Germinal center (tissue), 1 donor: ENCODE measurements at places on chromosomes 5 and 9.
A peak's percentile ranks its signal among the peaks of the same experiment; 100 is the strongest.

DNA sequence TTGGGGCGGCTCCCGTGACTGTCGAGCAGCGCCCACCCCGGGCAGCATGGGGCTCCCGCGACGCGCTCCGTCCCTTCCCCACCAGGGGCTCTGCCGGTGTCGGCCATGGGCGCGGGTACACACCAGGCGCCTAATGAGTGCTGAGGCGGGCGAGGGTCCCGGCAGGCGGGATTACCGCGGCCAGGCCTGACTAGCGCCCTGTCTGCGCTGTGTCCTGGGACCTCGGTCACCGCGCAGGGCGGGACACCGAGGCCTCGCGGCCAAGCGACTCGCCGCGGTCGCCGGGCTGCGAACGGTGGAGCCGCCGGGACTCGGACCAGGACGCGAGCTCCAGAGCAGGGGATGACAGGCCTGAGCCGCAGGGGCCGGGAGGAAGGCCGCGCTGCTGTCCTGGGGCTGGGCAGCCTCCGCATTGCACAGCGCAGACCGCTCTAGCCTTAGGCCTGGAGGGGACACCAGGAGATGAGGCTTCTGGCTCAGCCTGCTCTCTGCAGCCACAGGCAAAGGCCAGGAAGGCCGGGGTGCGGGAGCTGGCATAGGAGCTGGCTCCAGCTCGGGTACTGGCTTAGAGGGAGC is 14.1 kb downstream of the LCN10 start:
- no peak for DNase-seq

DNA sequence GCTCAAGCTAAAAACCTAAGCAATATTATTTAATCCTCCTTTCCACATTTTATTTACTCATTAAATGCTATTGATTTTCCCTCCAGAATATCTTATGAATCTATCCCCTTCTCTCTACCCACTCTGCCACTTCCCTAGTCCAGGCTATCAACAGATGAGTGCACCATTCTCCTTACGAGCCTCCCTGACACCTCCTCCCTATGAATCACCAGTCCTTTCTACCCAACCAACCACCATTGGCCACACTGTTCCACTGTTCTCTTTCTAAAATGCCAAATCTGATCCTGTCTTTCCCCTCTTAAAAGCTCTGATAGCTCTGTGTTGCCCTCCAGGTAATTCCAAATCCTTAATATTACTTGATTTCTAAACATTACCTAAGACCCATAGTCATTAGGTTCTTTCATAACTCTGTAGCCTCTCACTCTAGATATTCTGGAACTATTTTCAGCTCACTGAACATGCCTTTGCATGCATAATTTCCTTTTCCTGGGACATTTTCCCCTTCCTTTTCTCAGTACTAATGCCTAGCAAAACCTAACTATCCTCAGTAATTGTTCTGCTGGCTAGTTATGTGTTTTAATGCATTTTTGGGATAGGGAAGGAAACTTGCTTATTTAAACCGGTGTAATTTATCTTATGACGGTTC is 126.3 kb downstream of the UNC13B start:
- DNase-seq = no peak

DNA sequence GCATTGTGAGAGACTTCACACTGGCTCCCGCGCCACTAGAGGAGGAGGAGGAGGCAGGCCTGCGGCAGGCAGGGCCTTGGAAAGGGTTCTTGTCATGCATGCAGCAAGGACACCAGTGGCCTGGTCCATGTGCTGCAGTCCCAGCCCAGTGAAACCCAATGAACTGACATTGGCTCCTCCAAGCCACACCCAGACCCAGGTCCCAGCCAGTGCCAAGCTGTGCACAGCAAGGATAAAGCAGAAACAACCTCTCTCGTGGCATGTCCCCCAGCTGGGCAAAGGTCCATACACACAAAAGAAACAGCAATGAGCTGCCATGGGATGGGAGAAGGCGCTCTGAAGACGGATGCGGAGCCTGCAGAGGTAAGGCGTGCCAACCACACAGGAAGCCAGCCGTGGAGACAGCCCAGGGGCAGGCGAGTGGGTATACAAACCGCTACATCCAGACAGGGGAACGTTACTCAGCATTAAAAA is 89.2 kb downstream of the SEMA4D start:
- peak; percentile 54 for DNase-seq

- no peak for DNase-seq
Measured at GRCh38 chr9:94787266-94787665, 60.8 kb downstream of the AOPEP start.

DNA sequence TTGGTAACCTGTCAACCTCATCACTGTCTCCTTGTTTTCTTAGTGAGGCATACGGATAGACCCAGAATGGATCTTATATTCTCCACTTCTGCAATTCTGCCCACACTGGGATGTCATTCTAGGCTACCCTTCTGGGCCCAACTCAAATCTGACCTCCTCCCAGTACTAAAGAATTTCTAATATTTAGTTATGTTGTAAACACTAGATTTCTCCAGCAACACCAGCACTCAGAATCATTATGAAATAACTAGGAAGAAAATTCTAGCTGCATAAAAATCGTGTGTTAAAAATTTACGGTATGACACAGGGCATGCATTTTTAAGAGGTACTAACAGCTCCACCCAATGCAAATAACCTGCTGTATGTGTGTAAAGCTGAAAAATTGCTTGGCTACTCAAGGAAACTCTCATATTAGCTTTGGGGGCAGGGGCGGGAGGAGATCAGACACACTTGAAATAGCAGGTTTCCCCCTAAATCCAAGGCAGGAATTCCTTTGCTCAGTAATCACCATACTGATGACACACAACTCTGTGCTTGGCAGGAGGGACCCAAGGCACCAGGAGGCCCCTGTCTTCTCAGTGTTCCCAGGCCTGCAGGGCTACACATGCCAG is 27.3 kb downstream of the MACROH2A1 start:
- no peak for DNase-seq

DNA sequence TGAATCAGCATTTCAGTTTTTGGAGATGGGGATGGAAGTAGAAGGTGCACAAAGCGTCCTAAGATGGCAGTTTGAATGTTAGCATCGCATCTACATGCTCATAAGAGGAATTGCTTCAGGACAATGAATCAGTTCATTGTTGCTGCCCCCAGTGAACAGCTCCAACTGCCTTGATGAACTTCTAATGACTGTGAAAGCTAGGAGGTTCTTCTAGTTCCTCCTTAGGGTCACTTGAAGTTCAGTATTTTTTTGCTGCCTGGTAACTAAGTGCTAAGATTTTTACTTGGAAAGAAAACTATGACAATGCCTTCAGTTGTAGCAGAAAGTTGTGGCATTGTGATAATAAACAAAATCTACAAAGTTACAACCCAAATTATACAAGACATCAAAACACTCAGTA is 271.6 kb downstream of the RAB3C start:
- no peak for DNase-seq

GRCh38 chr9:70924895-70925547 is 196.4 kb downstream of the TRPM3 start:
- DNase-seq = peak; percentile 6

DNA sequence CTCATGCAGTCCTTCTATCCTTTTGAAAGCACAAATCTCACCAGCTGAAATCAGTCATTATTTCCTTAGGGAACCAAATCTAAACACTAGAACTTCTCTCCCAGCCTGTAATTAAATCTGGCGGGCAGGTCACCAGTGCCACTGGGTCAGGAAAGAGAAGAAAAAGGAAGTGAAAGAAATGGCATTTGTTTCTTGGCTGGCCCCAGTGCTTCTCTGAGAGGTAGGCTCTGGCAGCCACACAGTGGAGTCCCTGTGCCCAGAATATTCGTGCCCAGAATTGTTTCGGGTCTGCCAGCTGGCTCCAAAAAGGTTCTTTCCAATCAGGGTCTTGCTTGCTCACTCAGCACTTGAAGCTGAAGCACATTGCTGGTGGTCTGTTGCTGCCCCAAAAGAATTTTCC is 133.9 kb upstream of the MTAP start:
- DNase-seq = no peak

GRCh38 chr9:109039539-109039938 is 26.2 kb upstream of the CTNNAL1 start:
- no peak for DNase-seq

DNA sequence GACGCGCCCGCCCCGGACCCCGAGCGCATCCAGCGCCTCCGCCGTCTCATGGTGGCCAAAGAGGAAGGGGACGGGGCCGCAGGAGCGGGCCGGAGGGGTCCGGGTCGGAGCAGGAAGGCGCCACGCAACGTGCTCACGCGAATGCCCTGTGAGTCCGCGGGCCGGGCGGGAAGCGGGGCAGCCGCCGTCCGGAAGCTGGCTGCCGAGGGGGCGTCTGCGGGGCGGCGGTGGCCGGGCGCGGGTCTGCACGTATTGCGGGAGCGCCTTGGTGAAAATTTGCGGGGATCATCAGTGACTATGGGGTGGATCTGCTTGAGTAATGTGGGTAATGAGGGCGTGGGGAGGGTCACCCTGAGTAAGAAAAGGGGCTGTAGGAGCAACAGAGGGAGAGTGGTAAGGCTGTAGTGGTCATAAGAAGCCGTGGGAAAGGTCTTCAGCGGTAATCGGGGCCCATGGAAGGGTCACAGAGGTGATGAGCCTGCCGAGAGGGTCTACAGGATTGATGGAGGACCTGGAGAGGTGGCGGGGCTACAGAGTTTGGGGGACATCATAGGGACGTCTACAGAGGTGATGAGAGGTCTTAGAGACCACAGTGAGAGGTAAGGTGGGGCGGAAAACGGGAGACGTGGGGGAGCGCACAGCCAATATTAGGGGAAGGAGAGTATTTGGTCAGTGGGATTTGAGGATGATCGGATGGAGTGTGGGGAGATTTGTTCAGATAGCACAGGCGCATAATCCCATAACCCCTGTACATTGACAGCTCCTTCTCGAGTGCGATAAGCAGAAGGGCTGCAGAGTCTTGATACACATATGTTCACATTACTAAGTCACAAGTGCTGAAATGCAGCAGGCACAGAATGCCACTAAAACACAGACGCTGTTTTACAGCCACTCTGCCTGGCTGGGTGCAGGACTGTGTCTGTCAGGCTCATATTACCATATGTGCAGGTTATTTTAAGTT is 819 bp downstream of the LSM11 start:
- DNase-seq = peak; percentile 18

DNA sequence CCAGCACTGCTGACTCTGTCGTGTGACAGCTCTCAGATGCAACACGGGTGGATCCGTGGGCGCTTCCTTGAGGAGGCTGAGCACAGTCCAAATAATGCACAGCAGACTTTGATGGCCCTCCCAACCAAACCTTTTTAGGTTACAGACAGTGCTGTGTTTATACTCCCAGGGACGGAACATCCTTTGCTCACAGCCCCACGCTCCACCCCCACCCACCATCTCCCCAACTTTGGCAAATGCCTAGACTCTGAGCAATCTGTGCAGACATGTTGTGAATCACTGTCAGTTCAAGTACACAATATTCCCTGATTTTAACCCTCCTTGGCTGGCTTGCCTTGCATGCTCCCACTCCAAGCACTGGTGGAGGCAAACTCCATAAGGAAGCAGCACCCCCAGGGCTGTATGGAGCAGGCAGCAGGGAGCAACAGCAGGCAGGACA is 324.6 kb downstream of the MLLT3 start:
- DNase-seq = no peak

- DNase-seq = no peak
Measured at GRCh38 chr9:88994469-88995199, 3.4 kb downstream of the S1PR3 start.

- DNase-seq = no peak
Measured at GRCh38 chr9:82404196-82404870, 415.8 kb downstream of the SPATA31D1 start.

DNA sequence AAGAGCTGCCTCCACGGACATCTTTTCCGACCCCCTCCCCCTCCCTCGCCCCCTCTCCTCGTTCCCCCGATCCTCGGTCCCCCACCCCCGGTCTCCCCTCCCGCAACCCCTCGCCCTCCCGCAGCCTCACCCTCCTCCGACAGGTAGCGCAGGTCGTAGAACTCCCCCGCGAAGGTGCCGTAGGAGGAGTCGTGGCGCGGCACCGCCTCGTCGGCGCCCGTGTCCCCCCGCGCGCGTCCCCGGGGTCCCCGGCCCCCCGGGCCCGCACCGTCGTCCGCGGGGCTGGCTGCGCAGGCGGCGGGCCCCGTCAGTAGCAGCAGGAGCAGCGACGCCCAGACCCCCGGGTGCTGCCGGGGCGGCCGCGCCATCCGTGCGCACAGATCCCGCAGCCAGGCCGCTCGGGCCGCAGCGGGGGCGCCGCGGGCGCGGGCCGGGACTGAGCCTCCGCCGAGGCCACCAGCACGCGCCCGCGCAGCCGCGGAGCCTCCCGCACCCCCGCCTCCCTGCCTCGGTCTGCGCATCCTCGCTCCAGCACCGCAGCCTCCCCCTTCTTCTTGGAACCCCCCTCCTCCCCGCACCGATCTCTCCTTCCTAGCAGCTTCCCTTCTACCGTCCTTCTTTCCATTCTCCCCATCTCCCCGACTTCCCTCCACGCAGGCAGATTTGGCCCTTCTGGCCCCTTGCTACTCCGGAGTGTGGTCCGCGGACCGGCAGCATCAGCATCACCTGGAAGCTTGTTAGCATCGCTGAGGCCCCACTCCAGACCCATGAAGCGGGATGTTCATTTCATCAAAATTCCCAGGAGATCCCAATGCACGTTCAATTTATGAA is at the start of gene FRRS1L:
Gene FRRS1L (minus strand): TSS at position 479 of the 831 bp plus-strand sequence. CDS start 111 bp downstream, at position 368.
- no peak for DNase-seq

- DNase-seq = no peak
Measured at GRCh38 chr9:129551393-129551973, 69.4 kb downstream of the C9orf50 start.

- DNase-seq = no peak
Measured at GRCh38 chr9:116340270-116340669, 186.7 kb downstream of the PAPPA start.

DNA sequence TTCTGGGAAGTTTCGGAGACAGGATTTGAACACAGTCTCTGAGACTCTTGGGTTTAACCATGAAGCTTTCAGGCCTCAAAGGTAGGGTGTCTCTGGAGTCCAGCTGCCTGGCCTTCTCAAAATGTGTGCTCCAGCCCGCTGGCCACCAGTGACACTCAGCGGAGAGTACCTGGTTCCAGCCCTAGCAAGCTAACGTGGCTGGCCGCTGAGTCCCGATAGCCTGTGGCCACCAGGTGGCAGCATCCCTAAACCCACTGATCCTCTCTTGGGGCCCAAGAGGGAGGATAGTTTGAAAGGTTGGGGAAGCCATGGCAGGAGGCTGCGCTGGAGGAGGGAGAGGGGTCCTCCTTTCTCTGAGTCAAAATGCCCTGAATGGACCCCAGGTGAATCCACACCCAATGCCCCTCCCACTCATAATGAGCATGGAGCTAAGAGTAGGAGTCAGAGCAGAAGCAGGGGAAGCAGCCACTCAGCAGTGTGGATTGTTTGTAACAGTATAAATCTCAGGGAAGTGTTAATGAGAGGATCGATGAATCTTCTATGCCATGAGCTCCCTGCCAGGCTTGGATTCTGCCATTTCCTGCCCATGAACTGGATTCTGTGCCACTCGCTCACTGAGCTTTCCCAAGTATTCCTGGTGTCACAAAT is 5.4 kb upstream of the TIFAB start:
- DNase-seq = peak; percentile 77

DNA sequence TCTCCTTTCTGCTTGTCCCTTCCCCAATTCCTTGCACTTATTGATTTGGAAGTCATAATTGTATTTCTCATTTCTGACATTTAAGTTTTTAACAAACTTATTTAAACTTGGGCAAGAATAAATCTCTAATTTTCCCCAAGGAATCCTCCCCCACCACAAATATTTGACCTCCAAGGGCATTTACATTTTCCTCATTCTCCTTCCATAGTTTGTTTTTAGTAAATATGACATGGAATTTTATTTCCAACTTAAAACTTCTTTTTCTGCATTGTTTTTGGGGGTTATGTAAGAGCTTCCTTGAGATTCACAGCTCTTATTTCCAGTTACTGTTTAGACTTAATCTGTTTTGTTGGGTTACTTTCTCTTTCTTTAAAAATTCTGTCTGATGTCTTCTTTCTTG is 64.9 kb downstream of the ZNF618 start:
- no peak for DNase-seq

GRCh38 chr9:91896513-91897121 is 53.4 kb downstream of the ROR2 start:
- no peak for DNase-seq
